ENCODE measurements at places on chromosomes 6 and 20.

- no peak for DNase-seq
Measured at GRCh38 chr20:50821257-50821921, 26.5 kb downstream of the BCAS4 start.

- no peak for DNase-seq
Measured at GRCh38 chr6:1612974-1613306, 3.2 kb downstream of the FOXC1 start.

DNA sequence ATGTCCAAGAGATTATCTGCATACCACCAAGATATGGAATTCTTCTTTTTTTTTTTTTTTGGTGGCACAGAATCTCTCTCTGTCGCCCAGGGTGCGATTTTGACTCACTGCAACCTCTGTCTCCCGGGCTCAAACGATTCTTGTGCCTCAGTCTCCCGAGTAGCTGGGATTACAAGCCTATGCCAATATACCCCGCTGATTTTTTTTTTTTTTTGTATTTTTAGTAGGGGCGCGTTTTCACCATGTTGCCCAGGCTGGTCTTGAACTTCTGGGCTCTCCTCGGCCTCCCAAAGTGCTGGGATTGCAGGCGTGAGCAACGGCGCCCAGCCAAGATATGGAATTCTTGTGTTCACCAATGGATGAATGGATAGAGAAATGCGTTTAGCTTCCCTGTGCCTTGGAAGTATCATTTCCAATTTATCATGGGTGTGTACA is 31.0 kb downstream of the POM121L2 start:
- DNase-seq = no peak

DNA sequence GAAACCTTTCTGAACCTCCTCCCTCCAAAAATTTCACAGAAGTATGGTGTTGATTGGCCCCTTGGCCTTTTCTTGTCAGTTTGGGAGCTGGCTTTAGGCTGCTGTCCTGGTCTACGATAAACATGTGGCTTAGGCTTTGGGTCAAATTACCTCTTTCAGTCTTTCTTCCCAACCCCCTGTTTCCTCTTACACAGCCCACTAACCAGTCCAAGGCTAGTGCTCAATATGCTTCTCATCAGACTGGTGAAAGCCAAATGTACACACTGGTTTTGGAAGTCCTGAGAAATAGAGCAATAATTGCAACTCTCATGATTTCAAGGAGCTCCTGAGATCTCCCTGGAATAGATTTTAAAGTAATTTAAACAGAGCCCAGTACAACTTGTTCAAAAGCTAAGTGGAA is 933.7 kb upstream of the GJE1 start:
- no peak for DNase-seq

GRCh38 chr6:169899481-169900145 is 148.2 kb downstream of the ERMARD start:
- no peak for DNase-seq

- DNase-seq = no peak
Measured at GRCh38 chr6:4039348-4039747, 39.6 kb downstream of the FAM217A start.

DNA sequence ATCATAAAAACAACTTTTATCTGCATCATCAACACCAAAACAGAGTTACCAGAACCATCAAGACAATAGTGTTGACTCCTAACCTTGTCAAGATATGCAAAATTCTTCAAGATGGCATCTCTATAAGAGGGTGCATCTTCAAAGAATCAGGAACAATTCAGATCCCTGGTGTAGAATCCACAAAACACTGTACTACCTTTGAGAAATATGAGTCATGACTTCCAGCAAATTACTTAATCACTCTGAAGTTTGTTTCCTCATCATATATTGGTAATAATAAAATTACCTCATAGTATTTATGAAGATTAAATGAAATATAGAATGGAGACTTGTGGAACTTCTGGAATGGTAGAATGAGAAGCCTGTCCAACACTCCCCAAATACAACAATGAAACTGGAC is 221.3 kb upstream of the SUPT3H start:
- DNase-seq = no peak

- DNase-seq = no peak
Measured at GRCh38 chr6:119148825-119149525, 70.5 kb upstream of the FAM184A start.

DNA sequence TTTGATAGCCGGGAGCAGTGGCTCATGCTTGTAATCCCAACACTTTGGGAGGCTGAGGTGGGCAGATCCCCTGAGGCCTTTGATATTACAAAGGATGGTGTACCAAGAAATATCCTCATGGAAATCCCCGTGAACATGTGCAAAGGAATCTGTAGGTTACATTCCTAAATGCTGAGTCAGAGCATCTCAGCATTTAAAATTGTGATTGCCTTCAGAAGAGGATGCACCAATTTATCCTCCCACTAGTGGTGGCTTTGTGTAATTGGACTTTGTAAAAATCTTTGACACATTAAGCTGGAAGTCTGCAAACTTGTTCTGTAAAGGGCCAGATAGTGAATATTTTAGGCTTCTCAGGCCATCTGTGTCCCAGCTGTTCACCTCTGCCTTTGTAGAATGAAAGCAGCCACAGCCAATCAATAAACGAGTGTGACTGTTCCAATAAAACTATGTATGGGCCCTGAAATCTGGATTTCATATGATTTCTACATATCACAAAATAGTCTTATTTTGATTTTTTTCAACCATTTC is 11.8 kb downstream of the TMEM14B start:
- peak; percentile 5 for DNase-seq

- DNase-seq = peak; percentile 74
Measured at GRCh38 chr6:21587961-21588480, 5.5 kb upstream of the SOX4 start.

- no peak for DNase-seq
Measured at GRCh38 chr20:48463916-48464315, 363.9 kb downstream of the PREX1 start.

- DNase-seq = no peak
Measured at GRCh38 chr6:33069021-33069738, 4.3 kb downstream of the HLA-DPA1 start.

GRCh38 chr20:45821947-45822346 is 5.2 kb downstream of the TNNC2 start:
- peak; percentile 10 for DNase-seq

DNA sequence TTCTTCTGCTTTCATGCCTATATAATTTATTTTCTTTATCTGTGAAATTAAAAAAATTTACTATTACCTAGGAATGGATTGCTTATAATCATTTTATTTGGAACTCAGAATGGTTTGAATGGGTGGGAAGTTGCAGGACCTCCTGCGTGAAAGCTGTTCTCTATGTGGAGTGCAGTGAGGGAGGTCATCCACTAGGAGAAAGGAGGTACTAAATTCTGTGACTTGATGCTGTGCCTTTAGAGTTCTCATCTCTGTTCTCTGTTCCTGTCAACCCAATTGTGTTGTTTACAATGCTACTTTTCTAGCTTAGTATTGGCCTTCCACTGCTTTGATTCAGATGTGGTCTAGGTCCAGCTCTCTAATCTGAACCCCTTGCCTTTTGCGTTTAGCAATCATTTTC is 65.0 kb upstream of the HIVEP1 start:
- DNase-seq = no peak

- peak; percentile 19 for DNase-seq
Measured at GRCh38 chr6:90502381-90502780, 84.5 kb downstream of the MAP3K7 start.

DNA sequence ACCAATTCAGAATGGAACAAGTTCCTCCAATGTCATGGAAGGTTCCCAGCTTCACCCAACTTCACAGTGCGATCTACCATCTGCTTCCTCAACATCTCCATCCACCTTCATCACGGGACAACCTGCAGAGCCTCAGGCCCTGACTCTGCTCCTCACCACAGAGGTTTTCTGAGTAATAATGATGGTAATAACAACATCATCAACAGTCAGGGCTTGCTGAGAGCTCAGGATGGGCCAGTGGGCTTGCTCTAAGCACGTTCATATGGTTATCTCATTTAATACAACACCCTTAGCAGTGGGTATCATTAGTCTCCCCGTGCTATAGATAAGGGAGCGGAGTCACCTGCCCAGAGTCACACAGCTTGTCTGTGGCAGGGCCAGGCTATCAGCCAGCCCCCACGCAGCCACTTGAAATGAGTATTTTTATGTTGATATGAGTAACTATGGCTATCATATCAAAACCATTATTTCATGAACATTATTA is 38.6 kb downstream of the PREX1 start:
- DNase-seq = no peak

- no peak for DNase-seq
Measured at GRCh38 chr6:169224185-169224695, 29.4 kb downstream of the THBS2 start.

GRCh38 chr20:57434390-57434700 is 43.1 kb downstream of the RBM38 start:
- no peak for DNase-seq

DNA sequence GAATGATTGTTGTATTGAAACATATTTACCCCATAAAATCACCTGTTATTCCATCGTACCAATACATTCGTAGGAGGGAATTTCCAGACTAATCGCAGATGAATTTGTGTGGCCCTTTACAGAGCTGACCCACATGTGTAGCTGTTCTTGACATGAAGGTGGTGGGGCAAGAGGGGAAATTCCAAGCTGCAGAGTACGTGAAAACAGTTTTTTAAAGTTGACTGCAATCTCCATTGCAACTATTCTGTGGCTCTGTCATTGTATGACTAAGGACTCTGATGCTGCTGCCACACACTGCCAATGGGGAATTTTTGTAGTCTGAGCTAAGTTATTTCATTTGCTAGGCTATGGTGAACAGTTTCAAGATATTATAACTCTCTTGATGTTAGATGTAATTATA is 46.4 kb upstream of the ADTRP start:
- DNase-seq = no peak

GRCh38 chr20:63330940-63331339 is 30.2 kb downstream of the CHRNA4 start:
- DNase-seq = no peak

GRCh38 chr6:24197892-24198291 is 71.9 kb downstream of the NRSN1 start:
- DNase-seq = no peak

- no peak for DNase-seq
Measured at GRCh38 chr6:40874495-40874894, 164.5 kb downstream of the UNC5CL start.

- peak; percentile 18 for DNase-seq
Measured at GRCh38 chr6:84428300-84428907, 201.0 kb upstream of the CEP162 start.

- DNase-seq = no peak
Measured at GRCh38 chr20:23193801-23194384, 107.8 kb upstream of the CD93 start.

- DNase-seq = no peak
Measured at GRCh38 chr6:143248359-143248758, 187.7 kb downstream of the AIG1 start.

GRCh38 chr20:33490023-33490933 is at the start of gene CBFA2T2:
CBFA2T2 (plus strand) TSS chr20:33490096; CDS start chr20:33490268, 172 bp downstream.
- no peak for DNase-seq

GRCh38 chr6:128413291-128413690 is 107.1 kb downstream of the PTPRK start:
- no peak for DNase-seq

DNA sequence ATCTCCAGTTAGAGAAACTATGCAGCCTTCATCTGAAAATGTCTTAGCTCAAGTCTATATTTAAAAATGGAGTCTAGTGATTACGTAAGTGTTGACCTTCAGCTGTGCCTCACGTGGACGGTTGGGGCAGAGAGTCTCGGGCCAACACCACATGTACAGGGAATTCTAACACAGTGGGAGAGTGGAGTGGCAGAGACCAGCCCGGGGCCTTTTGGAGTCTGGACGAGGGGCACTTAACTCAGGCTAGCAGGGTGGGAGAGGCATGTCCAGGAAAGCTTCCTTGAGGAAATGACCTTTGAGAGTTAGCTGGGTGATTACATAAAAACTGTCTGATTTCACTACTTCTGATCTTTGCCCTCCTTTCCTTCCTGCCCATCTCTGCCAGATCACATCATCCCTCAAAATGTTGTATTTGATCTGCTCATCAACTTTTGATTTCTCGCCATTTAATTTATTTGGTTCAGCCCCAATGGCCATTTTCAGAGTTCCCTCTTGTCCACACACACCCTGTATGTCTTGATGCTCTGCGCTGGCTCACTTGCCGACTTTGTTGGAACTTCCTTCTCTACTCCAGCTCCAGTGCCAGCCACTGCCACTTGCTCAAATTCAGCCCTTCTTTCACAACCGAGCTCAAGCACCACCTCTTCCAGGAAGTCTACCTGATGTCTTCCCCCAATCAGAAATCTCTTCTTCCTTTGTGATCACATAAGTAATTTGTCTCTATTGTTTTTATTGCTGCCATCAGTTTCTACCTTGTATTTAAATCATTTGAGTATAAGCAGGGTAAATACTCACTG is 2.6 kb downstream of the ARMC2 start:
- no peak for DNase-seq

DNA sequence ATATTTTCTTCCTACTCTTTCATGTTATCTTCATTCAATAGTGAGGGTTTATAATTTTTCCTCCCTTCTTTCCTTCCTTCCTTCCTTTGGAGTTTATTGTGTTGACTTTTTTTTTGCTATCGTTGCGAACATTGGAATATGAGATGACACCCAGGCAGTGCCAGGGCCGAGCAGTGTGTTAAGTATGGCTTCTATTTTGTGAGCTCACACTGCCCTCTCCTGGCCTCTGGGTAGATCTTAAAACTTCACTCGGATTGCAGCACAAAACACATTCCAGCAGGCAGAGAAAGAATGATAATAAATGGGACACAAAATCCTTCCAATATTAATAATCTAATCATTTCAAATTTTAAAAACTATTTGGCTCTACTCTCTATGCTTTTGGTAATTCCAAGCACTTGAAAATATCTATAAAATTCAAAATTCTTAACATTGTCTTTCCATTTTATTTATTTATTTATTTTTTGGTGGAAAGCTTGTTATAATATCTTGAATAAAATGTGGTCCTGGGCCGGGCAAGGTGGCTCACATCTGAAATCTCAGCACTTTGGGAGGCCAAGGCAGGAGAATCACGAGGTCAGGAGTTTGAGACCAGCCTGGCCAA is 147.4 kb upstream of the OLIG3 start:
- peak; percentile 64 for DNase-seq

DNA sequence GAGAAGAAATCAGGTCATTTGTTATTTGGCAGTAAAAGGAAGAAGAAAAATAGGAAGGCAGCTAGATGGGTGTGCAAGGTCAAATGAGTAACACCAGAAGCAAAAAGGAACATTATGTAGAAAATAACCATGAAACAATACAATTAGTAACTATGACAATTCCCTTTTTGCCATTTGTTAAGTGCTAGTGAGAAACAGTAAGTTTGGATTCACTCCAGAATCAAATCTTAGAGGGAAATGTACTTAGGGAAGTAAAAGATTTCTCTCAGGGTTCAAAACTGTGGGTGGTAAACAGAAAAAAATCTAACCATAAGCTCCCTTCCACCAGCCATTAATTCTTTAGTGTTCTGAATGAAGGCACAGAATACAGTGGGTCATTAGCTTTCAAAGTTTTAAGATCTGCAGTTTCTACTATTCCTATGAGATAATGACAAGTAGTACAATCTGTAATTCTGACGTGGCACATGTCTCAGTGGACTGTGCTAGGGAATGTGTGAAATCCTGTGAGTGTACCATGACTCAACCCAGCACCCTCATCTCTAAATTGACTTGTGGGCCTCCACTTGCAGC is 17.1 kb downstream of the REPS1 start:
- no peak for DNase-seq

- DNase-seq = no peak
Measured at GRCh38 chr6:93318121-93318520, 101.2 kb downstream of the EPHA7 start.

GRCh38 chr6:73830119-73830518 is 134.1 kb downstream of the CD109 start:
- no peak for DNase-seq
